ENCODE measurements at places on chromosomes 4 and X. TPM values are rescaled to one million over a fixed set of nuclear protein-coding genes. Genes with fewer than 3 reads are reported as not detected.

The TEC gene
- total RNA-seq: 0.73 TPM

The HSFX2 gene
- total RNA-seq: 0.52 TPM

The PCDH10 gene
- total RNA-seq: not detected

The GABRE gene
- not detected for total RNA-seq

The KIF4A gene
- total RNA-seq: 32.2 TPM

The SSX4 gene
- total RNA-seq: not detected

The OTUD6A gene
- total RNA-seq: not detected

The TTC29 gene
- total RNA-seq: not detected

The KIT gene
- 1.1 TPM for total RNA-seq

The PASD1 gene
- total RNA-seq: not detected

The CDS1 gene
- not detected for total RNA-seq

The SPOCK3 gene
- not detected for total RNA-seq

The P2RY8 gene
- 126 TPM for total RNA-seq

The P2RY4 gene
- total RNA-seq: 0.20 TPM

The POLN gene
- total RNA-seq: 4.0 TPM

The MAGEA2 gene
- not detected for total RNA-seq

The C4orf51 gene
- not detected for total RNA-seq

The TMPRSS11F gene
- total RNA-seq: not detected

The DUSP21 gene
- total RNA-seq: not detected

The SOX3 gene
- total RNA-seq: not detected

The ADAMTS3 gene
- total RNA-seq: not detected

The GIMD1 gene
- not detected for total RNA-seq

Measured in T-helper 2 cell treated with Interferon-gamma antibody and Interleukin-4, amounts not matched to agents 100 ng/mL and 5 ng/mL, for 36 hours (primary cell).